Activated gamma-delta T cell (primary cell): ENCODE measurements at places on chromosomes 3 and 15.

- no peak for DNase-seq
Measured at GRCh38 chr15:99511866-99512661, 53.7 kb upstream of the MEF2A start.

GRCh38 chr3:169457807-169458697, 205.5 kb downstream of the MECOM start:
- no peak for DNase-seq

GRCh38 chr3:114928989-114929640, 218.0 kb downstream of the ZBTB20 start:
- DNase-seq, result no peak

- no peak for DNase-seq
Measured at GRCh38 chr15:74403991-74404563, 29.7 kb downstream of the SEMA7A start.

- DNase-seq, result no peak
Measured at GRCh38 chr15:39624806-39625205, 43.9 kb downstream of the THBS1 start.

- DNase-seq, result no peak
Measured at GRCh38 chr15:67915461-67916374, 75.9 kb upstream of the RNU6-1 start.
